CD8-positive, alpha-beta memory T cell (primary cell): ENCODE measurements at places on chromosomes 16 and 17.

DNA sequence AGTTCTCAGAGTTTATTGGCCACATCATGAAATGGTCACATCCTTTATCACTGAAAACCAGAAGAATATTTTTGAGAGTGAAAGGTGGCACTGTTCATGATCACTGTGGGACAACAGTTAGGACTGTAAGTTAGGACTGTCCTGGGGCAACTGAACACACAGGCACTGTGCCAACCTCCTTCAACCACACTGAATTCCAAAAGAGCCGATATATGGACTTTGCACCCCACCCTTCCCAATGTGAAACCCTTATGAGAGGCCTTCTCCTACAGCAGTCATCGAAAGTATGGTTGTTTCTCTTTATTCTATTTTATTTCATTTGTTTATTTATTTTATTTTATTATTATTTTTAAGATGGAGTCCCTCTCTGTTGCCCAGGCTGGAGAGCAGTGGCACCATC, 353.5 kb downstream of the TOX3 start:
- no peak overlapping the region for H3K27ac ChIP-seq
- no peak overlapping the region for H3K4me3 ChIP-seq
- DNase-seq: no peak
- H3K36me3 ChIP-seq: no peaks in the 10 kb centered on the region
- no peaks in the 10 kb centered on the region for H3K27me3 ChIP-seq

DNA sequence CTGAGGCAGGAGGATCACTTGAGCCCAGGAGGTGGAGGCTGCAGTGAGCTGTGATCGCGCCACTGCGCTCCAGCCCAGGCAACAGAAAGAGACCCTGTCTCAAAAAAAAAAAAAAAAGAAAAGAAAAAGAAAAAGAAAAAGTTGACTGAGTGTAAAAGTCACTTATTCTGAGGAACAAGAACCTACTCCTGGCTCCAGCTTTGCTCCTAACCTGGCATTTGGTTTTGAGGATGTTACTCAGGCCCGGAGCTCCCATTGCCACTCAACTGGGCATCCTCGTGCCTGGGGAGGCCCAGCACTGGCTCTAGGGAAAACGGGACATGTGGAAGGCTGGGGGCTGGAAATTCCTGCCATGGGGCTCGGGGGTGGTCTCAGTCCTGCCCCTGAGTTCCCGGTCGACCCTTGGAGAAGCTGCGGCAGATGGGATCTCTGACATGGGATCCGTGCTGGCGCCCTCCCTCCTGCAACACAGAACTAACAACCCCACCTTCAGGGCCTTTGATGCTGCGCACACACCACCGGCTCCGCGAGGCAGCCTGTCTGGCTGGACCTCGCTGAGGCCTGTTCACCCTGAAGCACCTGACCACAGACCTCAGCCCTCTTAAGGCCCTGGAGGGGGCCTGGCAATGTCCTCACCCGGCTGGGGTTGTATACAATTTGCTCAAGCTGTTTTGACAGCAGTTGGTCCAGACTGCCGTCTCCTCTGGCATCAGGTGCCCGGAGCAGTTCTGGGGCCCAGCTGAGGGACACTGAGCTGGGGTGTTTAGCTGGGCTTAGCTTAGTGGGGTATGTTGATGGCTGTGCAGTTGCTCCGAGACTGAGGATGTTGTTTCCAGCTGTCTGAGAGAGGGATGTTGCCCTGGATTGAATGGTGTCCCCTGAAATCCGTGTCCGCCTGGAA, 12.3 kb downstream of the CD7 start:
- H3K4me3 ChIP-seq: no peak overlapping the region
- H3K27ac ChIP-seq: no peak overlapping the region
- H3K36me3 ChIP-seq: no peaks in the 10 kb centered on the region

DNA sequence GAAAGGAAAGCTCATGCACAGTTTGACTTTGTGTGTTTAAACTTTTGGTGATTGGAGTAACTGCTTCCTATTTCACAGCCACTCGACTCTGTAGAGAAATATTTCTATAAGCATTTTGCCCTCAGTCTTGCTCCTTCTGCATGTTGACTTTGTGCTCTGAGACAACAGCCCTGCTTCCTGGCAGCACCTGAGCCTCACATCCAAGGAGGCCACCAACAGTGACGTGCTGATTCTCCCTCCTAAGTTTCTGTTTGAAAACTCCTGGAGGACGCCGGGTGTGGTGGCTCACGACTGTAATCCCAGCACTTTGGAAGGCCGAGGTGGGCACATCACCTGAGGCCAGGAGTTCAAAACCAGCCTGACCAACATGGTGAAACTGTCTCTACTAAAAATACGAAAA, 23.9 kb upstream of the WSB1 start:
- no peak overlapping the region for H3K27ac ChIP-seq
- no peak overlapping the region for H3K4me3 ChIP-seq
- no peak for DNase-seq

GRCh38 chr17:39776252-39776651, 38.5 kb downstream of the GRB7 start:
- H3K4me3 ChIP-seq: peak overlapping the region; percentile 73
- no peak for DNase-seq
- no peaks in the 10 kb centered on the region for H3K36me3 ChIP-seq
- peaks cover 83% of the 10 kb centered on the region for H3K4me1 ChIP-seq
- H3K27me3 ChIP-seq: no peaks in the 10 kb centered on the region

DNA sequence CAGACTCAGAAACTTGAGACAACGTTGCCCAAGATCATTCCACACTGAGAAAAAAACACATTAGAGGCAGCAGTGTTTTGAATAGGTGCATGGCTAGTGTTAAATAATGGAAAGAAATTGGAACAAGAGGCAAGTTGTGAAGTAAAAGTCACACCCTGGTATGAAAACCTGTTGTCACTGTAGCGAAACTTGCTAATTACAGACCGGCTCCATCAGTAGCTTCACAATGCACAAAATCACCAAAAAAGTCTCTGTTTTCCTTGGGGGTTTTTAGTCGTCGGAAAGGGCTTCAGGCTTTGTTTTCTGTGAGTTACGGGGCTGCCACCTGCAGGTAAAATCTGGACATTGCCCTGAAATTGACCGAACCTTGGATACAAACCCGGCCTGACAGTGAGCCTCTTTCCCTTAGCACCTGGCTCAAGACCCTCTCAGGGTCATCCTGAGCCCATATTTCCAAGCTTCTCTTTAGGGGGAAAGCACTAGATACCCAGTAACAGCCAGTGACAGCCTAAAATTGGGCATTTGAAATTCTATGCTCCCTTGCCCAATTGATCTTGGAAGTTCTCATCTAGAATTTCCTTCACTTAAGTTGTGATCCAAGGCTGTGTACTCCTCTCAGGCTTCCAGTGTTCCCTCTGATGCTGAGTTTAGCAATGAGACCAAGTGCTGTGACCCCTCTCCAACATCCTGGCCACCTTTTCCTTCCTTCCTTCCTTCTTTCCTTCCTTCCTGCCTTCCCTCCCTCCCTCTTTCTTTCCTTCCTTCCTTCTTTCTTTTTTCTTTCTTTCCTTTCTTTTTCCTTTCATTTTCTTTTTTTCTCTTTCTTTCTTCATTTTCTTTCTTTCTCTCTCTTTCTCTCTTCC, 7.2 kb upstream of the GRB2 start:
- H3K36me3 ChIP-seq: no peaks in the 10 kb centered on the region
- no peaks in the 10 kb centered on the region for H3K27me3 ChIP-seq
- peak; percentile 37 for DNase-seq

DNA sequence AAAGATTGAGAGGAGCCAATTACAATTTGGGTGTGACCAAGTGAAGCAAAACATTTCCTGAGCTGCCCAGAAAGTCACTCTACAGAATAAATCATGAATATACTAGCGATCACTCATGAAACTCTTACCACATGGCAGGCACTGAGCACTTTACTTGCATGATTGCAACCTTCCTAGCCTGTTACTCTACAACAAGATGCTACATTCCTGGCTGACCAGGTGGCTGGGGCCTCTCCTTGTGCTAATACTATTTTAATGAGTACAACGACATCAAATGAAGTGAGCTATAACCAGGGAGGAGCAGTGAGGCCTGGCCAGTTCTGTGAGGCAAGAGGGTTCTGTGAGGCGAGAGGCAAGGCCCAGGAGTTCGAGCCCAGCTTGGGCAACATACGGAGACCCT, 75.2 kb downstream of the CPPED1 start:
- no peak overlapping the region for H3K27ac ChIP-seq
- no peaks in the 10 kb centered on the region for H3K4me1 ChIP-seq
- no peaks in the 10 kb centered on the region for H3K27me3 ChIP-seq
- H3K36me3 ChIP-seq: no peaks in the 10 kb centered on the region
- DNase-seq: no peak

DNA sequence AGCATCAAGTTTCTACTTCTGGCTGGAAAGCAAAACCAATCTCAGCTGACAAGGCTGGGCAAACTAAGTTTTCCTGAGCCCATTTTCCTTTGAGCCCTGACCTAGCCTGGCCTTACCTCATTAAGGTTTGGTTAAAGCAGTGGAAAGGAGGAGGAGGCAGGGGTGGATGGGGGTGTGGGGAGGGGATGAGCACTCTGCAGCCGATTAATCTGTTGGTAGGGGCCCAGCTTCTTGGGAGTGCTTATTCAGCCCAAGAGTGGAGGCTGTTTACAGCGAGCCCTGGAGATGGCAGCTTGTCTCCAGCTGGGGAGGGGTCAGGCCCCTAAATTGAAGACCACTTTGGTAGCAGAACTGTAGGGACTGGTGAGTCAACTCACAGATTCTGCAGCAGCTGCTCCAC, 12.0 kb downstream of the SMCR8 start:
- H3K27ac ChIP-seq: no peak overlapping the region
- peaks cover 51% of the 10 kb centered on the region for H3K36me3 ChIP-seq

GRCh38 chr17:46942441-46943217, 19.7 kb downstream of the GOSR2 start:
- H3K27me3 ChIP-seq: no peaks in the 10 kb centered on the region
- peaks cover 18% of the 10 kb centered on the region for H3K36me3 ChIP-seq
- H3K4me1 ChIP-seq: peaks cover 12% of the 10 kb centered on the region
- peak; percentile 21 for DNase-seq
- no peak overlapping the region for H3K4me3 ChIP-seq
- H3K27ac ChIP-seq: no peak overlapping the region

GRCh38 chr17:74357466-74357809, 4.2 kb downstream of the BTBD17 start:
- H3K36me3 ChIP-seq: no peaks in the 10 kb centered on the region
- H3K4me1 ChIP-seq: no peaks in the 10 kb centered on the region
- peaks cover 44% of the 10 kb centered on the region for H3K27me3 ChIP-seq
- no peak overlapping the region for H3K4me3 ChIP-seq
- no peak for DNase-seq
- H3K27ac ChIP-seq: no peak overlapping the region

DNA sequence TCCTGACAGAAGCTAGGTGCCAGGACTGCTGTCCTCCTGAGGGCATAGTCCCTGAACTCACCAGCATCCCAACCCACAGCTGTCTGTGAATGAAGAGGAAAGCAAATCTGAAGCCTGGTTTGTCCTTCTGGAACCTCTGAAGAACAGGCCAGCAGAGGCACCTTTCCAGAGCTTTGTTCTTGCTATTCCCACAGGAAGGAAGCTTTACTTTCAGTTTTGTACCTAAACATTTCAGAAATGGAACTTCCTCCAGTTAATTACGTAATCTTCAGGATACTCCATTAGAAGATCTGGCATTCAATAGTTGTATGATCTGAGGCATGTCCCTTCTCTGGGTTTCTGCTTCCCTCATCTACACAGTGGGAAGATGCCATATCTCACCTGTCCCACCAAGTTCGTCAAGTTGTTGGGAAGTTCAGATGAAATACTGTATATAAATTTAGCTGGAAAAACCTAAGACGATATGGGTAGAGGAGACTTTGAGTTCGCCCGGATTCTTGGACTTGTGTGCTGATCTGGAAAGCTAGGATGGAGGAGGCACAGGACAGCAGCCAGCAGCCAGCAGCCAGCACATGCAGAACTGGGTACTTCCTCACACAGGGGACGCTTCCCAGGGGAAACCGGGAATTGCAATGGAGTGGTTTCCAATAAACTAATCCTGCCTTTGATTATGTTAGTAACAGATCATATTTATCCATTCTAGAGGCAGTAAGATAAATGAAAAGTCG, 22.4 kb downstream of the NXPH3 start:
- DNase-seq: no peak
- no peak overlapping the region for H3K4me3 ChIP-seq
- H3K36me3 ChIP-seq: peaks cover 40% of the 10 kb centered on the region
- H3K27me3 ChIP-seq: no peaks in the 10 kb centered on the region
- H3K4me1 ChIP-seq: no peaks in the 10 kb centered on the region

DNA sequence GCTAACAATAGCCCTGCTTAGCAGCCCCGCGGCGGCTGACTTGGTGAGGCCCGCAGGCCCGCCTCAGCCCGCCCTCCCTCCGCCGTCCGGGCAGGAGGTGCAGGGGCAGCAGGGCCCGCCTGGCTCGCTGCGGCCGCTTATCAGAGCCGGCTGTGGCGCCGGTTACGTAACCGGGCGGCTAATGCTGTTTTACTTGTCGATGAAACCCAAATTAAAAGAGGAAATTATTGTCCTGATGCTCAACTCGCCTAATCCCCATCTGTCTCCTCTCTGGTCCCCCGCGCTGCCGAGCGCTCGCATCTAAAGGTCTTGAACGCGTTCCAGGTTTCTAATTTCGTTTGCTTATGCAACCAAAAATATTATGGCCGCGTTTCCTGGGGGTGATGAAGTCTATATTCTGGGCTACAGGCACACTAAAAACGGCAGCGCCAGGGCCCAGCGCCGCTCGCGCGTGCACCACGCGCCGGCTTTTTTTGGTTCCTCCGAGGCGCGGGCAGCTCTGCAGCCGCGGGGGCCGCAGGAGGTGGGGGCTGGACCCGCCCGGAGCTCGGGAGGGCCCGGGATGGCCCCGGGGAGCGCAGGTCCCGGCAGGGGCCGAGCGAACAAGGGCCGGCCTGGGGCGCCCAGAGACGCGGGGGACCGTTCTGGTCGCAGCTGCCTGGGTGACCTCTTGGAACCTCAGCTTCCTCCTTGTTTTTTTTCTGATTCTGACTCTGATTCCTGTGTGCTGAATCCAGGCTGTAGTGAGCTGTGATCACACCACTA, 65.2 kb upstream of the TOB1 start:
- H3K27me3 ChIP-seq: no peaks in the 10 kb centered on the region
- no peaks in the 10 kb centered on the region for H3K36me3 ChIP-seq
- H3K4me3 ChIP-seq: peak overlapping the region; percentile 60

DNA sequence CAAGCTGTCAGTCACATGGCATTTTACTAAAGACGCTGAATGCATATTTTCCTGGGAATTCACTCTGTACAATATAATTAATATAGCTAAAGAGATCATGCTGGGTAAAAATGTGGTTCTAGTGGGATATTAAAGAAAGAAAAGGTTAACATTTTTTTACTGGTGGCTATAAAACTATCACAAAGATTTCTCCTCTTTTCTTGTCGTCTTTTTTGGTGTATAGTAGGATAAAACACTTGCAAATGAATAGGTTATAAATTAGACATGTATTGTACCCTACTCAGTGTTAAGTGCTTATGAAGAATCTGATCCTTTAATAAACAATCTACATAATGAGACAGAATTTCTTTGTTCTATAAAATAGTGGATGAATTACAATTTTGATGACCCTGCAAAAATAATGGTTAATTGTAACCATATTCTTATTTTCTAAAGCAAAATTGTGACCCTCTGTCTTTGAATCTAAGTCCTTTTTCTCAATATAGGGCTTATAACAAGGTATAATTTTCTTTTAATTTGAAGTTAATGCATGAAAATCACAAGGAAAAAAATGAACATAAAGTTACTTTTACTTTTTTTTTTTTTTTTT, 1540.4 kb upstream of the GOT2 start:
- no peaks in the 10 kb centered on the region for H3K4me1 ChIP-seq
- H3K4me3 ChIP-seq: no peak overlapping the region
- no peaks in the 10 kb centered on the region for H3K27me3 ChIP-seq
- no peak for DNase-seq
- H3K36me3 ChIP-seq: no peaks in the 10 kb centered on the region
